Activated CD4-positive, alpha-beta T cell treated with anti-CD3 and anti-CD28 coated beads, Interleukin-2, amount 50 U/mL, for 24 hours (primary cell): ENCODE measurements at places on chromosomes 5 and 9.
A peak's percentile ranks its signal among the peaks of the same experiment; 100 is the strongest.

- DNase-seq = no peak
These were observed 150.6 kb upstream of the EDIL3 start for GRCh38 chr5:84535281-84535680.

GRCh38 chr5:10994091-10994986 is 233.3 kb upstream of the DAP start:
- no peak for DNase-seq

DNA sequence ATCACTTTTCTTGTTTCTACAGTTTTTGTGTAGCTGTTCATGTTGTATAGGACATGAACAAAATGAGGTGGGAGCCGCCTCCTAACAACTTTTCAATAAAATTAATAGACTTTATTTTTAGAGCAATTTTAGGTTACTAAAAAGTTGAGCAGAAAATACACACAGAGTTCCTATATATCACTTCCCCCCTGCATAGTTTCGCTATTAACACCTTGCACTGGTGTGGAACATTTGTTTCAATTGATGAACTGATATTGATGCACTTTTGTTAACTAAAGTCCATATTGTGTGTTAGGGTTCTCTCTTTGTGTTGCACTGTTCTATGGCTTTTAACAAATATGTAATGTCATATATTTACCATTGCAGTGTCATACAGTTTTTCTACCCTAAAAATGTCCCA is 47.8 kb upstream of the KCNN2 start:
- DNase-seq = no peak

DNA sequence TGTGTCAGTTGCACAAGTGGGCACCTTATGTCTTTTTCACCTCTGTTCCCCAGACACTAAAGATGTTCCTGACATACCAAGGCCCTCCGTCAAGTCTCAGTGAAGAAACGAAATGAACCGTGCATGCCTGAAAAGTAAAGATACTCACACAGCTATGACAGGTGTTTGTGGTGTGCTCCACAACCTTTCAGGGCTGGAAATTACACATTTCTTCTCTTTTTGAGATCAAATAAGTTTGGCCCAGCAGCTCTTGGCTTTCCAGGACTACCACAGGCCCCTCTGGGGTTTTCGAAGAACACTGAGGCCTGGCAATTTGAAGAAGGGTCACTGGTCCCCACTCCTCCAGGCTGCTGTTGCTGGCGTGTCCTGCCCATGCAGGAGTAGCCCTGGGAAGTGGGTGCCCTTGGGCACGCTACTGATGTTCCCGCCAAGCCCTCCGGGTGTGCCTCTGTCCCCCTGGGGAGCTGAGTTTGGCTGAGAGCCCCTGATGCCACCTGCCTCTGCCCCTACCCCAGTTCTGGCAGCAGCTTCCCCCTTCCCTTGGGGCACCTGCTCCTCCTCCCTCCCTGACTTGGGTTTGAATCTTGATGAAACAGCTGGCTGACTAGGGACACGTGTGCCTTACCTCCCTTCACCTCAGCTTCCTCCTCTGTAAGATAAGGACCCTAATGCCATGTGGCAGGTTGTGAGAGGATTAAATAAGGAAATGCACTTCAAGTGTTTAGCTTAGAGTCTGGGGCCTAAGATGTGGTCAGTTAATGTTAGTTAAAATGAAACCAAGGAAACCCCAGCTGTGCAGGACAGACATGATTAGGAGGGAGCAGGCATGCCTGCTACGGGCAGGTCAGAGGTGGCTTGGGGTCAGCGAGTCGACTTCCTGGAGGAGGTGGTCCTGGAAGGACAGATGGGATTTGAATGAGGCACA is 49.1 kb upstream of the GADD45G start:
- no peak for DNase-seq

DNA sequence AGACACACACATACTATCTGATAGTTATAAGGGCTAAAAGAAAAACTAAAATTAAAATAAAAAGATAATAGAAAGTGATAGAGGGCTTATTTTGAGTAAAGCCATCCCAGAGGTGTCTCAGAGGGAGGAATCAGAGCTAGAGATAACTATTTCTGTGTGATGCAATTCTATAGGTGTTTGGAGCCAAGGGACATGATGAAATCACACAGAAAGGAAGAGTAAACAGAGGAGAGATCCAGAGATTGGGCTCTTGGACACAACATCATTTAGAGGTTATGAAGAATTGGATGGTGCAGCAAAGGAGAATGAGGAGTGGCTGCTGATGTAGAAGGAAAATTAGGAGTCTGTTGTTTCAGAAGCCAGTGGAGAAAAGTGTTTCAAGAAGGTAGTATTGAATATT is 393.5 kb downstream of the DIRAS2 start:
- DNase-seq = no peak

- DNase-seq = no peak
These were observed 23.1 kb downstream of the CRB2 start for GRCh38 chr9:123378956-123379660.

DNA sequence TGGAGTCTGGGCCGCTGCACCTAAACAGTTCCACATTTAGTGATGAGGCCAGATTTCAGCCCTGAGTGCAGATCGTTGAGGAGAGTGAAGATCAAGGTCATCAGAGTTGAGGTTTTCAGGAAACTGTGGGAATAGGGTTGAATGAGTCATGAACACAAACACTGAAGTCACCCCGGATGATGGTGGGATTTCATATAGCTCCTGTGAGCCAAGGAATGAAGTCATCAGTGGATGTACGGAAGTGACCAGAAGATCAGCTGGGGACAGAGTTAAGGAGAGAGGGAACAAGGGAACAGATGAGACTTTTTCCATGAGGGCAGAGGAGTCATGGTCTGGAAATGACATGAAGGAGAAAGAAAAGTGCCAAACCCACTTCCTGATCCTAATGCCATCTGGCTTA is 36.5 kb downstream of the PALM2AKAP2 start:
- no peak for DNase-seq

GRCh38 chr5:132962429-132963021 is 909 bp downstream of the AFF4 start:
- DNase-seq = no peak

DNA sequence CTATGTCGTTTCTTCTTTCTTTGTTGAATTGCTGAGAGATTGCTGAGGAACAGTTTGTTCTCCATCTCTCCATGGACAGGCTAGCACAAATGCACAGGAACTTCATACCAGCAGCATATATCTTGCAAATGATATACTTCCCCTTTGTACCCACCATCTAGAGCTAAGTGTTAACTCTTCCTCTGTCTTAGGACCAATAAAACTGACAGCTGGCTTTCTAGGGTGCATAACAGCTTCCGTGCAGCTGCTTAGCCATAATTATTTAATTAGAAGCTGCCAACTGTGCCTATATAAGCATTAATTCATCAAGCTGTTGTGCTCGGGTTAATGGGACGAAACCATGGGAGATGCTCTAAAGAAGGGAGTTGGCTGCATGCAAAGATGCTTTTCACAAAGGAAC is 38.7 kb downstream of the KCTD16 start:
- DNase-seq = no peak

DNA sequence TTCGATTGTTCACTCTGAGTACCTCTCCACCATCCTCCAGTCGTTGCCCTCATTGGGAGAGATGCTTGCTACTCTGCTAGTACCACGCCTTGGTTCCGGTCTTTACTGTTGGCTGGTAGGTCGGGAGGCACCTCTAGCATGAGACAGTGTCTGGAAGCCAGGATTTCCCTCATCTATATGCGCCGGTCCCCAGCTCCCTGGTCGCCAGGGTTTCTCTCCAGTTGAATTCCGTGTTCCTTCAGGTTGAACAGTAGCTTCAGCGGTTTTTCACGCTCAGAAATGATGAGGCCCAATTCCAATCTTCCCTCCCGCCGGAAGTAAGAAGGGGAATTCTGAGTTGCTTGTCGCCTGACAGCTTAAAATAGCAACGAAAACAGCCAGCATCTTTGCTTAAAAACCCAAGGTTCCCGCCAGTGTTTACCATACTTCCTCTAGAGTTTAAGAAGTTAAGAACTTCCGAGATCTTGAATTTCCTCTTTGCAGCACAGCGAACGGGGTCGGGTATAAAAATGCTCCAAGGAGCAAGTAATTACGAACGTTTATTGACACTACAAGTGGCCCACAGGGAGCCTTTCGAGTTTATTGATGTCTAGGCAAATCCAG is 1.3 kb upstream of the ST8SIA4 start:
- DNase-seq = peak; percentile 53

- no peak for DNase-seq
These were observed 187.6 kb downstream of the DAB2IP start for GRCh38 chr9:121838746-121839669.

GRCh38 chr5:152072091-152072490 is 147.4 kb upstream of the GLRA1 start:
- no peak for DNase-seq

DNA sequence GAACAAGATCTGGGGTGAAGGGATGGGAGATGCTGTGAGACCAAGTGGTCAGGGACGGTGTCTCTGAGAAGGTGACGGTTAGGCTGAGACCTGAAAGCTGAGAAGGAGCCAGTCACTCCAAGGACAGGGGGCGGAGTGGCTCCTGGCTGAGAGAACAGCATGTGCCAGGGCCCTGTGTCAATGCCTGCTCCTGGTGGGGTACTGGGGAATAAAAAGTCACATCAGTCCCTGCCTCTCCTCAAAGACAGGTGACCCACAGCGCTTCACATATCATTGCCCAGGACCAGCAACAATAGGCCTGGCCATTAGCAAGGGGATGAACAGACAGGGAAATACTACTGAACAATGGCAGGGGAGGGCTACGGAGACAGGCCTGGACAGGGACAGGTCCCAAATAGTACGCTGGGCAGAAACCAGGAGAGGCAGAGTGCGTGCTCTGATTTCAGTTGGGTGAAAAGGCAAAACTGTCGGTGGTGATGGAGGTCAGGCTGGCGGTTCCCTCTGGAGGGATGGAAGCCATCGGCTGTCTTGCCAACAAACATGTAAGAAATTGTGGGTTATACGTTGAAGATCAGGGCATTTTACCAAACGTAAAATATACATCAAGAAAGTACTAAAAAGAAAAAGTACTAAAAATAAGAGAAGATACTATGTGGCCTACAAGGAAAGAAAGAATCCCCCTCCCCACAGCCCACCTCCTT is 64.3 kb downstream of the C9orf50 start:
- no peak for DNase-seq

DNA sequence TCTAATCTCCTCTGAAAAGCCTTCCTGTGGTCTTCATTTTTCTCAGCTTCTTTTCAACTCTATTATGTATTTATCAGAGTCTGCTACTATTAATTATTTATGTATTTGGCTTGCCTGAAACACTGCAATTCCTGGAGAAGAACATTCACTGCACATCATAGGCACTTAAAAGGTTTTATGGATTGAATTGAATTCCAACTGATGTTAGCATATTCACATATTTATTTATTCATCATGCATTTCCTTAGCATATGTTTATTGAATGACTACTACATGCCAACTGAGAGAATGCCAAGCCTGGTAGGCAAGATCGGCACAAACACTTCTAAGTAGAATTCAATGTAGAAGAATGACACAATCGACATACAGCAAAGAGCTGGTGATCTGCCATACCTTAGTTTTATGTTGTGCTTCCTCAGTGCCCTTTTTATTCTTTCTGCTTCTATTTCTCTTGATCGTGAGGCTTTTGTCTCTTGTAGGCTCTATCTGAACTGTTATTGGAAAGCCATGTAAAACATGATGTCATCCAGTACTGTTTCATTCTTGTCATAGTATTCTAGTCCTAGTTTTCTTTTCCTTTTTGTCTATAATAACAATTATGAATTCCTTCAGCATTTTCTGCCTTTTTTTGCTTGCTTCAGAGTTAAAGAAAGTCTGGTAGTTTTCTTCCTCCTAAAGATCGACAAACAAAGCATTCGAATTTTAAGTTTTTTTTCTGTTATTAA is 454.2 kb downstream of the TLE4 start:
- no peak for DNase-seq

DNA sequence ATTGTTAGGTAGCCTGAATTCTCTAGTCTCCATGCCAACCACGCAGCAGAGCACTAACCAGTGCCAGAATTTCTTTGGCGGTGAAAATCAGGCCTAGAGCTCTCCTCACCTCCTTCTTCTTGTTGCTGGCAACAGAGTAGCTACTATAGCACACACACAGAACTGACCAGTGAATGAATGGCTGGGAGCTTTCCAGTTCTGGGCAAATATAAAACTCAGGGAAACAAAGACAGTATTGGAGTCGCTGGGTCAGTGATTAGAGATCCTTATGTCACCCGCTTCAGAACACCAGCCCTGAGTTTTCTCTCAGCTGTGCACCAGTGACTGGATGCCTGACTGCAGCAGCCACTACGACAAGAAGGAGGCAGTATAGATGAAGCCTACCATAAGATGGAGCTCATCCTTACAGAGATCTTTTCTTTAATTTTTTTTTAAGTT is 26.9 kb upstream of the FEM1C start:
- DNase-seq = no peak

DNA sequence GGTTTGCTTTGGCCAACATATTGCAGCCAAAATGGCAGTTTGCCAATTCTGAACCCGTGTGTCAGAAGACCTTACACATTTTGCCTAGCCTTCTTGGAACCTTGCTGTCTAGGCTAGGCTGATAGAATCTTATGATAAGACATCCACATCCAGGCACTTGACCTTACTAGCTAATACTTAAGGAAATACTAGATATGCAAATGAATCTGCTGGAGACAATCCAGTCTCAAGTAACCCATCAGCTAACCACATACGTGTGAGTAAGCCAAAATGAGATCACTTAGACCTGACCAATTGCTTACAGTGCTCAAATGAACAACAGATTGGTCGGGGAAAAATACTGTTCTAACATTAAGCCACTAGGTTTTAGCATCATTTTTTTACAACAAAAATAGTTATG is 1504.6 kb upstream of the CDH9 start:
- no peak for DNase-seq

- no peak for DNase-seq
These were observed 32.0 kb downstream of the UNC13B start for GRCh38 chr9:35193762-35194161.

DNA sequence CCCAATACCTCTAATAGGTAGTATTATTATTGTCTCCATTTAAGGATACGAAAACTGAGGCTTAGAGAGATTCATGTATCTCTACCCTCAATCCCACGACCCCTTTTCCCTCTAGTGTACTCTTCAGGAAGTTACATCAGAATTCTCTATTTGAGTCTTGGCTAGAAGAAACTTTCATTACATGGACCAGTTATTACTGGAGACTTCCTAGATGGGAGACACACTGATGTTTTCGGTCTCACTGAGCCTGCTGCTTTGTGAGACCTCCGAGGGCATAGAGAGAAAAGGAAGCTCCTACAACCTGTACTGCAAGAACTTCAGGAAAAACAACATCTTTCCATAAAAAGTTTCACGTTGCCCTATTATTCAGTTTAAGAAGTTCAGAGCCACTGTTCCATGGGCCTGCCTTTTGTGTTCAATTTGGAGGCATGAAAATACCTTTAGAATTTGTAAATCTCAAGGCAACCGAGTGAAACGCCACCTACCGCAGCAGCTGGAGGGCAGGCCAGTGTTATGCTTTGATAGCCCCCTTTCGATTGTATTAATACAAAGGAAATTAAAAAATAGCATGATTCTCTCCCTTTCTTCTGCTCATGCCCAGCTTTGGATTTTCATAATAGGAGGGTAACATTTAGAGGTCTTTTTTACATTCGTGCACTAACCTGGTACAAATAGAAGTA is 223.3 kb downstream of the EBF1 start:
- DNase-seq = no peak

DNA sequence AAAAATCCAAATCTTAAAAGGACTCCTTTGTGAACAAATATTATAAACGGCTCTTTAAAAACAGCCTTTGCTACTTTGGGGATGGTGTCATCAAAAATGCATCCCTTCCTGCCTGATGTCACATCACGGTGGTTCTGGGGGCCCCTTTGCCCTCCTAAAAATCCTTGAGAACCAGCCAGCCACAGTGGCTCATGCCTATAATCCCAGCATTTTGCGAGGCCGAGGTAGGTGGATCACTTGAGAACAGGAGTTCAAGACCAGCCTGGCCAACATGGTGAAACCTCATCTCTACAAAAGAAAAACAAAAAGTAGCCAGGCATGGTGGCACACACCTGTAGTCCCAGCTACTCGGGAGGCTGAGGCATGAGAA is 43.9 kb downstream of the FNBP1 start:
- DNase-seq = no peak
